ENCODE measurements at places on chromosomes 6 and 20.
A peak's percentile ranks its signal among the peaks of the same experiment; 100 is the strongest.

DNA sequence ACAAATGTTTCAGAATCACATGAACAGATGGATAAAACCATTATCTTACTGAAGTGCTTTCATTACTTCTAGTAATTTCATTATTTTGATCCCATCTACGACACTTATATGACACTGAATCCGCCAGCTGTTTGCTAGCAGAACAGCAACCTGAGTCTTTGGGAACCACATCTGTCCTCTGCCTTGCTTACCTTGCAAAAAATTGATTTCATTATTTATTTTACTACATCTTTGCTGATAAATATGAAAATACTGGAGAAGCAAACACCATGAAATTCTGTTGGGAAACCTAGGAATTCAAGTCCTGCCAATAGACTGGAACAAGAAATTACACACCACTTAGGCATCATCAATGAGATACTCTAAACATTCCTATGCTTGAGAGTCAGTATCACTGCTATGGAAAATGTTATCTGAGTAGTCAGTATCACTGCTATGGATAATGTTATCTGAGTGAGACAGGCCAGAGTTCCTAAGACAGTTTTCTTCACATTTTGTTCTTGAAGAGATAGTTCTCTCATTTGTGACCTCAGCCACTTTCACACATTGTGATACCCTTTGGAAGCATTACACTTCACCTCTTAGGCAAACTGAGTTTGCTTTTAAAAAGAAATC is 91.9 kb downstream of the PDE10A start:
- DNase-seq: no peak

DNA sequence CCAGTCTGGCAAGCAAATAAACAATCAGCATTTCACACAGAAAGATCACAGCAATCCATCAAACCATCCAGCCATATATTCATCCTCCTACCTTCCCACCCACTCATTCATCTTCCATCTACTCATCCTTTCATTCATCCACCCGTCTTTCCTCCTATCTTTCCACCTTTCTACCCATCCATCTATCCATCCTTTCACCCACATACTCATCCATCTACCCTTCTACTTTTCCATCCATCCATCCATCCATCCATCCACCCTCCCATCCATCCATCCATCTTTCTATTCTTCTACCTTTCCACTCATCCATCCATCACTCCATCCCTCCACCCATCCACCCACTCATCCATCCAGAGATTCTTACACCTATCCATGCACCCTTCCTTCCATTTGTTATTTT is 49.3 kb downstream of the KIAA0319 start:
- DNase-seq: no peak

DNA sequence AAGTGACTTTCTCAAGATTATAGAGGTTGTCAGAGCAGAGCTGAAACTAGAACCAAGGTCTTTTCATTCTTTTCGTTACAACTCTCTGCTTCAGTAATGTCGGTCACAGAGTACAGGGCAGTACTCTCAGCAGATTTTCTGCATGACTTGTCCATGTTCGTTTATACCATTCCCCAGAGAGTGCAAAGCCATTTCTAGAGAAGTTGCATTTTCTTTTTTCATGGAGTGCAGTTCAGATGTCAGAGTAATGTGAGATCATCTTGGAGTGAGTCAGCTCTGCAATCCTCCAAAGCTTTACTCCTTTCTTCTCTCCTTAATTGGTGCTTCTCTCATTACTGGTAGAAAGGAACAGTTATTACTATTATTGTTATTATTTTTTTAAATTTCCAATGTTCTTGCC is 115.6 kb upstream of the B3GAT2 start:
- DNase-seq: no peak

GRCh38 chr20:62655282-62656196 is 13.2 kb downstream of the SLCO4A1 start:
- DNase-seq: no peak

DNA sequence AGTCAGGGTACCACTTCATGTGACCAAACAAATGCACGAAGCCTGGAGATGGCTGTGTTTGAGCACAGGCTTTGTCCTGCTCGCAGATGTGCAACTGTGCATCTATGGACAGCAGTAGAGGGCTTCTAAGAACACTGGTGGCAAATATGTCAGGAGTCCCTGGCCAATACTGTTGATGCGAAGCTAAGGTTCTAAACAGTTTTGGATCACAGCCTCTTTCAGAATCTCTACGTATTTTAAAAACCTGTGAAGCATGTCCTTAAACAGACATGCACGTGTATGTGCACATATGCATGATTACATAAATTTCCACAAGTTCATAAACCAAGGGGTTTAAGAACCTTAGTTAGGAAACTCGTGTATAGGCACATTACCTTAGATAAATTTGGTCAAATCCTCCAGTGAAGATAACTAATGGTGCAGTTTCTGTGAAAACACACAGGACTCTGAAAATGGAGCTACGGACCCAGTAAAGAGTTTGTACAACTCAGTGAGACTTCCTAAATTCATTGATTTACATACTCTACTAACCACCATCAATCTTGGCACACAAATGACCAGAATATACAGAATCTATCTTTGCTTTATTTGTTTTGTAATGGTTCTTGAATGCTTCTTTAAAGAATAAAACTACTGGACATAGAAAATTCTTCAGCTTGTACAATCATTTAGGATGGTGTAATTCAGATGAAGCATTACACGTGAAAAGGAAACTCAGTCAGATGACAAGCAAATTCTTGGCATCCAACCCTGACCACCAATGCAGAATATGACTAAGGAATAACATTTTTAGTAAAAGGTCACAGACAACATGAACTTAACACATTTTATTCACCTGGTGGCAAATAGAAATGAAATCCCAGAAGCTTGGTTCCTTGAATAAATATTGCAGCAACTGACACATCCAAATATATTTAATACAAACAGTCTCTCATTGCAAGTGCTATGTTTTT is 27.4 kb downstream of the KCNQ5 start:
- peak; percentile 42 for DNase-seq

DNA sequence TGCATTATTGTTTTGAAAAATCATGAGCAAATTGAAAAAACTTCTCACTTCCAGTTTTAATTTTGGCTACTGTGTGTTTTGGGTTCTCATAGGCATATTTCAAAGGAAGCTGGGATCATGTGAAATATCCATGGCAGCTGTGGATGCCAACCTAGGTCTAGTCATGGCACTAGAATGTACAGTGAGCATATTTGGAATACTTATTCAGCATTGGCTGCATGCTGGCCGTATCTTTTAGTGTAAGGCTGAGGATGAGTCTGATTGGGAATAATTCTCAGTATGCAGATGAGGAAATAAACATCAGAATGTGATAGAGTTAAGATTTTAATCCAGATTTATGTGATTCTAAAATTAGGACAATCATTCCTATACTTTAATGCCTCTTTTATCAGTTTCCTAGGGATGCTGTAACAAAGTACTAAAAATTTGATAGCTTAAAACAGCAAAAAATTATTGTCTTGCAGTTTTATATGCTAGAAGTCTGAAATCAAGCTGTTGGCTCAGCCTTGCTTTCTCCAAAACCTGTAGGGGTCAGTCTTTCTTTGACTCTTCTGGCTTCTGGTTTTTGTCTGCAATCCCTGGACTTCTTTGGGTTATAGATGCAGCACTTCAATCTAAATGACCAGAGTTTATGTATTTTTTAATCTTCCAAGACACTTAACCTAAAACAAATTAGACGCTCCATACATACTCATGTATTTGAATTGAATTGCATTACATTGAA is 37.7 kb upstream of the DEFB112 start:
- DNase-seq: no peak

- no peak for DNase-seq
These were observed 180.5 kb downstream of the TENT5A start for GRCh38 chr6:81572020-81572419.

DNA sequence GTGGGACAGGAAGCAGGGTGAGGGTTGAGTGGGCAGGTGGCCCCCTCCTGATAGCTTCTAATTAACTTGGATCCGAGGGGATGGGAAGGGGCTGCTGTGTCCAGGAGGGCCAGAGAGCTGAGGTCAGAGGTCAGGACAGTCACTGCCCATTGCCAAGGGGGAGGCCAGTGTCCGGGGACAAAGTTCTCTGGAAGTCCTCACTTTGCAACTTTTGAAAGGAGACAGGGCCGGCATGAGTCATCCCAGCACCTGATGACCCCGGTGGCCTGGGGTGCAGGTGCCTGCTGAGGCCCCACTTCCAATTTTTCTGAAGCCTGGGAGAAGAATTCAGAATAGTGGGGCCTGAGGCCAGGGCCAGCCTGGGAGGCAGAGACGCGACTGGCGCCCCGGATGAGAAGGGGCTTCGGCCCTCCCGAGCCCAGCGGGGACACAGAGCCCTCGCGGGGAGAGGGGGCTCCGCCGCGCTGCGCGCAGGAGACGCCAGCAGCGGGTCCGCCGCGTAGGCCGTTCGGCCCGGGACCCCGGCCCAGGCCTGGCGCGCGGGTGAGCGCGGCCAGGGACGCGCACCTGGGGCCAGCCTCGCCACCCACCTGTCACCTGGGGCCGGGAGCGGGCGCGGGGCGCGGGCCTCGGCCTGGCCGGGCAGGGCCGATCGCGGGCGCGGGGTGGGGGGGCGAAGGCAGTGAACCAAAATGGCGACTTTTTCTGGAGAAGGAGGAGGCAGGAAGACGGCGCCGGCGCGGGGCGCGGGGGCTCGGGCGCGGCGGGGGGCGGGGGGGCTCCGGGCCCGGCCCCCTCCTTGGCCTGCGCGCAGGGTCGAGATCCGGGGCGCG is 586 bp downstream of the ZNF512B start:
- DNase-seq: no peak

- DNase-seq: peak; percentile 89
These were observed 40.5 kb downstream of the PIM1 start for GRCh38 chr6:37210313-37210968.

DNA sequence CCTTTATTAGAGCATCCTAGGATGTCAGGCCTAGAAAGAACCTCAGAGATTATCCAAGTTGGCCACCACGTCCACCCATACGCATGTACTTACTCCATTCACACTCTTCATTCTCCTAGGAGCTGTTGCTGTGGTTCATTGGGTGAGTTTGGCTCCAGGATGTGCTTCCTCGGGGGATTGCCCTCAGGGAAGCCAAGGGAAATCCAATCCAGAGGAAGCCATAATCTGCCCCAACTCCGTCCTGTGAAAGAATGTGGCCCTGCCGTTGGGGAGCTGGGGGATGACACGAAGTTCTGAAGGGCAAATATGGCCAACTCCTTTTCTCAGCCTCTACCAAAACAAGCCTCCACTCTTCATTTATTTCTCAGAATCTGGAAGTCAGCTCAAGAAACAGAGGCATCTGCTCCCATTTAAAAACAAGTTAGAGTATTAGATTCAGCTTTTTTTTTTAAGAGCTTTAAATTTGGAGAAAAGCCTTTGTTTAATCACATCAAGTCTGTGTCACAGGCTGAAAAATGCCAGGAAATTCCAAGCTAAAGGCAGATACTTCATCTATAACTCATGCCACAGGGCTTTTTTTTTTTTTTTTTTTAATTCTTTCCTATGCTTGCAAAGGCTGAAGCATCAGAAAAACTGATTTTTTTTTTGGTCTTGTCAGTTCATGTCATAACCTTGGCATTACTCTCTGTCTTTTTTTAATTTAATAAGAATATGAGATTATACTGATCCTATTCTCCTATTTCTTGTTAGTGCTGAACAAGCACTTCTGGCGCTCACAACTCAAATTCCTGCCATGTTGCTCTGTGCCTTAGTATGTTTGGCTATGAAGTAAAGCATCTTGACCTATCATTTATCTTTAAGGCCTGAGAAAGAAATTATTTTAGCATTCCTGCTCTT is 480.9 kb upstream of the MARCKS start:
- DNase-seq: no peak

DNA sequence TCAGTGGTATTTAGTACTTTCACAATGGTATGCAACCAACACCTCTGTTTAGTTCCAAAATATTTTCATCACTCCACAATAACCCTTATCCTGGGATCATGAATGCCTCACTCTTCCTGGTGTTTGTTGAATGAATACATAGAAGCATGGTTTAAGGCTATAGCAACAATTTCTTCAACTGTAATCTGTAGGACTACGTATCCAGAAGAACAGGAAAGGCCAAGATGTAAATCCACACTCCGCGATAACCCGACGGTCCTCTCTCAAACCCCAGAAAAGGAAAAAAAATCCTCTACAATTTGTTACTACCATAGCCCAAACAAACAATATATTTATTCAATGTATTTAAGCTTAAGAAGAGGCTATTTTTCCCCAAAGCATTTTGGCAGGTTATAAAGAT is 141.4 kb upstream of the SALL4 start:
- DNase-seq: no peak

DNA sequence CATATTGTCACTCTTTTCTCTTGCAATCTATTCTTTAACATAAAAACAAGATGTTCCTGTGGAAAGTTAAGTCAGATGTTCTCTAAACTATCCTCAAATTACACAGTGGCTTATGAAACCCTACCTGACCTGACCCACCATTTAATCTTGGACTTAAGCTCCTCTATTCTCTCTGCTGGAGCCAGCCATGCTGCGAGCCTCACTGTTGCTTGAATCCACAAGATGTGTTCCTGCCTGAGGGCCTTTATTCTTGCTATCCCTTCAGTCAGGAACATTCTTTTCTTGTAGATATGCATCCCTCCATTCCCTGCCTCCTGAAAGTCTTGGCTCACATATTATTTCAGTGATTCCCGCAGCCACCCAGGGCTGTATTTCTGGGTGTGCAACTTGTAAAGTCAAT is 283.2 kb downstream of the EPHA7 start:
- no peak for DNase-seq

- no peak for DNase-seq
These were observed 136.9 kb downstream of the CD83 start for GRCh38 chr6:14254505-14254904.

DNA sequence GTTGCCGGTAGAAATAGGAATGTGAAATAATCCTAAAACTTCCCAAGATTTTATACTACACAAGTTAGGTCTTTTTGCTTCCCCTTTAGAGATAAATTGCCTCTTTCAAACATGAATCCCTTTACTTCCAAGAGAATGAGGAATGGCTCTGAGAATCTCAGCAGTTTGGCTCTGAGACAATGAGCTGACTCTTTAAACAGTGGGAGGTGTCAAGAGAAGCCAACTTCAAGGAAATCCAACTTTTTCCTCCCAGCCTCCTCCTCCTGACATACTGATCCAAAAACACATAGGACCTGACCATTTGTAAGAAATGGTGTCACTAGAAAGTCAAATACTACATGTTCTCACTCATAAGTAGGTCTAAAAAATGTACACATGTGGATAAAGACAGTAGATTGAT is 154.2 kb downstream of the ALDH8A1 start:
- DNase-seq: no peak

DNA sequence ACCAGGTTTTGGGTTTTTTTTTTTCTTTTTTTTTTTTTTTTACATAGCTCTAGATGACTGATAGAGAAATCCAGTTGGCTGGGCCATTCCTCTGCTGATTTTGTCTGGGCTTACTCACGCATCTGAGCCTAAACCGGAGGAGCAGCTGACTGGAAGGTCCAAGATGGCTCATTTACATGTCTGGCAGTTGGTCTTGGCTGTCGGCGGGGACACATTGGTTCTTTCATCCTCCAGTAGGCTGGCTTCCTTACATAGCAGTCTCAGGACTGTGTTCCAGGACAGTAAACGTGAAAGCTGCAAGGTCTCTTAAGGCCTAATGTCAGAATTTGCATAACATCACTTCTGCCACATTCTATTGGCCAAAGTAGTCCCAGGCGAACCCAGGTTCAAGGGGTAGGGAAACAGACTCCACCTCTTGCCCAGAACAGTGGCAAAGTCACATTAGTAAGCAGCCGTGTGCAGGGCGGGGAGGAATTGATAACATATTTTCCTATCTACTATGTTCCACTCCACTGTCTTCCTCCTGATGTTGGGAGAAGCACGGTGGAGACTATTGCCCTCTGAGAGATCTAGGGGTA is 87.0 kb downstream of the CDH22 start:
- no peak for DNase-seq

GRCh38 chr6:4554645-4555044 is 221.6 kb upstream of the CDYL start:
- DNase-seq: no peak

- no peak for DNase-seq
These were observed 184.0 kb upstream of the FLRT3 start for GRCh38 chr20:14521436-14521835.
